Activated CD4-positive, alpha-beta memory T cell treated with anti-CD3 and anti-CD28 coated beads for 36 hours (primary cell): ENCODE measurements at places on chromosomes 11 and 22. TPM values are rescaled to one million over a fixed set of nuclear protein-coding genes. Genes with fewer than 3 reads are reported as not detected.

DNA sequence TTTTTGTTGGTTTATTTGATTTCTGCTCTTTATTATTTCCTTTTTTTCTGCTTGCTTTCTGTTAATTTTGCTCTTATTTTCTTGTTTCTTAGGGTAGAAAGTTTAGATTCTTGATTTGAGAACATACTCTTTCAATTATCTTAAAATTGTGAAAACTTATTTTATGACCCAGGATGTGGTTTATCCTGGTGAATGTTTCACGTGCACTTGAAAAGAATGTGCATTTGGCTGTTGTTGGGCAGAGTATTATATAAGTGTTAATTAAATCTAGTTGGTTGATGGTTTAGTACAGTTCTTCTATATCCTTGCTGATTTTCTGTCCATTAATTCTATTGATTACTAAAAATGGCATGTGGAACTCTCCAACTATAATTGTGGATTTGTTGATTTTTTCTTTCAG lies 66.9 kb upstream of the NARS2 start:
- H3K4me3 ChIP-seq, result no peak overlapping the region
- peaks cover 2% of the 10 kb centered on the region for H3K36me3 ChIP-seq
- no peak overlapping the region for H3K27ac ChIP-seq
- H3K4me1 ChIP-seq, result peaks cover 37% of the 10 kb centered on the region

- H3K36me3 ChIP-seq, result peaks cover 2% of the 10 kb centered on the region
- H3K4me1 ChIP-seq, result peaks cover 5% of the 10 kb centered on the region
- peak; percentile 61 for DNase-seq
Observed at GRCh38 chr11:129992161-129992944, 10.3 kb downstream of the PRDM10 start.

DNA sequence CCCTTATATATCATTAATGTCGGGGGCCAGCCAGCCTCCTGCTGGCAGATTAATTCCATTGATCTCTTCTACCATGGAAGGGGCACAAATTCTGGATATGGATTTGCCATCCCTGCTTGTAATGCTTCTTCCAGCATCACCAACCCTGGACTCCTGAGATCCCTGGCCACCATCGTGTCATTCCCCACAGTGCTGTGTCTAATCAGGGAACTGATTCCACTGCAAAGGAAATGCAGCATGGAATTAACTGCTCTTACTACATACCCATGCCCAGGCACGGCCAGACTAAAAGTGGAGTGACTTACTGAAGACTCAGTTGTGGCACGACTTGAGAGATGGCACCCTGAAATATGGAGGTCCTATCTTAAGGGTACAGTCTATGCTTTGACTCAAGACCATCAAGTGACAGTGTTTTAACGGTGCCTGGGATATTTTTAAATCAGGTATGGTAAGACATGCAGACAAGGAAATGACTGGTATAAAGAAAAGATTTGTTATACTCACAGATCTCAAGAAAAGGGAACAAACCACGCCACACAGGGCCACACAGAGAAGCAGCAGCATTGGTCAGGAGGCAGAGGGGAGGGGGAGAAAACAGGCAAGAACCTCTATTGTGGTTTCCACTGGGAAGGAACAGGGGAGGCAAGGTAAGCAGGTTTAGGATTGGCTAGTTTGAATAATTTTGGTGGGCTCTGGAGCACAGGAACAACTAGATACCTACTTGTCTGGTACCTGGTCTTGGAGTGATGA lies 65.1 kb downstream of the IGLL5 start:
- H3K27ac ChIP-seq, result no peak overlapping the region
- no peak for DNase-seq
- peaks cover 3% of the 10 kb centered on the region for H3K4me1 ChIP-seq
- peaks cover 39% of the 10 kb centered on the region for H3K27me3 ChIP-seq
- H3K36me3 ChIP-seq, result no peaks in the 10 kb centered on the region

GRCh38 chr11:22173532-22173931 lies 19.4 kb upstream of the ANO5 start:
- H3K27ac ChIP-seq, result no peak overlapping the region
- no peaks in the 10 kb centered on the region for H3K36me3 ChIP-seq
- DNase-seq, result no peak
- no peaks in the 10 kb centered on the region for H3K4me1 ChIP-seq
- no peaks in the 10 kb centered on the region for H3K27me3 ChIP-seq

DNA sequence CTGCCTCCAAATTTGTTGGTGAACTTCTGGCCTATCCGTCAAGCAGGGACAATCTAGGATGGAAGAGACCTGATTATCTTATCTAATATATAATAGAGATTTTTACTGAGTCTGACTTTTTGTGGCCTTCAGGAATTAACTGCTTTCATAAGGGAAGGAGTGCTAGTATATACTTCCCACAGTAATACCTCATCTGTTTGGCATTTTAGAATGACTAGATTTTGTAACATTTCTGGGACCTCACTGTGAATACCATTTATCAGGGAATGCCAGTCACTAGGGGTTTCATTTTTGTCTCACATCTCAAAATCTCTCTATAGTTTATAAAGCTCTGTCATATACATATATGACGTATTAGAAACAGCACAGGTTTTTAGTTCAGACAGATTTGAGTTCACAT lies 114.3 kb downstream of the INSC start:
- peaks cover 3% of the 10 kb centered on the region for H3K27me3 ChIP-seq
- no peaks in the 10 kb centered on the region for H3K36me3 ChIP-seq
- H3K4me3 ChIP-seq, result no peak overlapping the region
- H3K27ac ChIP-seq, result no peak overlapping the region

DNA sequence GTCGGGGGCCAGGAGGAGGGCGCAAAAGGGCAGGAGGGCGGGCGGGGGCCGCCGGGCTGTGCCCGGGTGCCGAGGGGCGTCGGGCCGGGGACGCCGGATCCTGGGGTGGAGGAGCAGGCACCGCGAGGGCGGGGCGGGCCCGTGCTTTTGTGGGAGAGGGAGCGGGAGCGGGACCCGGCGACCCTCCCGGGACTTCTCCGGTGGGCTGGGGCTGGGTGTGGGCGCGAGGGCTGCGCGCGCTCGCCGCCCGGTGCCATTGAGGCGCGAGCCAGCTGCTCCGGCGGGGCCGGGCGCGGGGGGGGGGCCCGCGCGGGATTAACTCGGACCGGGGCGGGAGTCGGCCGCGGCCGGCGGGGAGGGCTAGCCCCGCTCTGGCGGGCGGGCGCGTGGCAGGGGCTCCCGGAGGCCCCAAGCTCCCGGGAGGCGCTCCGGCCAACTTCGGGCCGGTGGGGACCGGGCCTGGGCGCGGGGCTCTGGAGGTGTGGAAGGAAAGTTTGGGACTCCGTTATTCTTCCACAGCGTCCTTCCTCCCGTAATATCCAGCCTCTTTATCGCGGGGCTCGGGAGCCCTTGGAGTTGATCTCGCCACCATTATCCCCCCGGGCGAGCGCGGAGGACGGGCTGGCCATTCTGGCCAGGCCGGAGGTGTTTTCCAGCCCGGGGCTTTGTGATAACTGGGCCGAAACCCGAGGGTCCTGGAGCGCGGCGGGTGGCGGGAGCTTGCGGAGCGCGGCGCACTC lies 936 bp downstream of the CECR2 start:
- DNase-seq, result no peak
- H3K27me3 ChIP-seq, result peaks cover 49% of the 10 kb centered on the region
- peaks cover 22% of the 10 kb centered on the region for H3K4me1 ChIP-seq
- no peaks in the 10 kb centered on the region for H3K36me3 ChIP-seq
- no peak overlapping the region for H3K27ac ChIP-seq

DNA sequence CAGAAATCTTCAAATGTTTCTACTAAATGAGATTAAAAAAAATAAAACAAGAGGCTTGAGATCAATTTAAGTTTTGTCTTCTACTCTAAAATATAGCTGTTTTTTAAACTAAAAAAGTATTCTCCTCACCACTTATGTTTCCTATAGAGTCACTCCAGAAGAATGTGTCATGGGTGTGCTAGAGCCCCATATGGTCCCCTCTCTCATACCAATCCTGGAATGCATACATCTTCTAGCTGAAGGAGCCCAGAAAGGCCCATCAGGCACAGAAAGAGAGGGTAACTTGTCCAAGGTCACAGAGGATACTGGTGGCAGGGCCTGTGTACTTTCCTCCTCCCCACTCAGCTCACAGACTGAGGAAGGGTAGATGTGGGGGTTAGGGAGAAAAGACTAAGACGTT lies 34.4 kb downstream of the RELT start:
- no peaks in the 10 kb centered on the region for H3K4me1 ChIP-seq
- no peaks in the 10 kb centered on the region for H3K27me3 ChIP-seq
- DNase-seq, result no peak
- no peak overlapping the region for H3K4me3 ChIP-seq

- H3K27ac ChIP-seq, result no peak overlapping the region
- H3K4me3 ChIP-seq, result no peak overlapping the region
- H3K36me3 ChIP-seq, result no peaks in the 10 kb centered on the region
- H3K27me3 ChIP-seq, result peaks cover 1% of the 10 kb centered on the region
- H3K4me1 ChIP-seq, result no peaks in the 10 kb centered on the region
Observed at GRCh38 chr22:49462795-49463194, 364.9 kb downstream of the BRD1 start.

- H3K4me1 ChIP-seq, result peaks cover 2% of the 10 kb centered on the region
- no peaks in the 10 kb centered on the region for H3K27me3 ChIP-seq
- no peaks in the 10 kb centered on the region for H3K36me3 ChIP-seq
- no peak for DNase-seq
- no peak overlapping the region for H3K27ac ChIP-seq
Observed at GRCh38 chr11:2198621-2199365, 27.2 kb upstream of the TH start.

- no peaks in the 10 kb centered on the region for H3K27me3 ChIP-seq
- H3K4me1 ChIP-seq, result no peaks in the 10 kb centered on the region
Observed at GRCh38 chr11:10519630-10520029, 21.4 kb downstream of the RNF141 start.

GRCh38 chr22:32204040-32204855 lies 625 bp downstream of the RFPL2 start:
- H3K4me3 ChIP-seq, result peak overlapping the region; percentile 70
- DNase-seq, result peak; percentile 46

GRCh38 chr11:126996036-126996804 lies 4.3 kb downstream of the KIRREL3 start:
- no peak overlapping the region for H3K27ac ChIP-seq
- no peaks in the 10 kb centered on the region for H3K36me3 ChIP-seq
- no peak for DNase-seq
- no peaks in the 10 kb centered on the region for H3K4me1 ChIP-seq
- H3K27me3 ChIP-seq, result peaks cover 17% of the 10 kb centered on the region

- DNase-seq, result peak; percentile 28
- peak overlapping the region; percentile 99 for H3K4me3 ChIP-seq
- no peaks in the 10 kb centered on the region for H3K27me3 ChIP-seq
- H3K36me3 ChIP-seq, result peaks cover 32% of the 10 kb centered on the region
- H3K4me1 ChIP-seq, result peaks cover 31% of the 10 kb centered on the region
Observed at GRCh38 chr22:19478045-19478900, 720 bp downstream of the UFD1 start.

DNA sequence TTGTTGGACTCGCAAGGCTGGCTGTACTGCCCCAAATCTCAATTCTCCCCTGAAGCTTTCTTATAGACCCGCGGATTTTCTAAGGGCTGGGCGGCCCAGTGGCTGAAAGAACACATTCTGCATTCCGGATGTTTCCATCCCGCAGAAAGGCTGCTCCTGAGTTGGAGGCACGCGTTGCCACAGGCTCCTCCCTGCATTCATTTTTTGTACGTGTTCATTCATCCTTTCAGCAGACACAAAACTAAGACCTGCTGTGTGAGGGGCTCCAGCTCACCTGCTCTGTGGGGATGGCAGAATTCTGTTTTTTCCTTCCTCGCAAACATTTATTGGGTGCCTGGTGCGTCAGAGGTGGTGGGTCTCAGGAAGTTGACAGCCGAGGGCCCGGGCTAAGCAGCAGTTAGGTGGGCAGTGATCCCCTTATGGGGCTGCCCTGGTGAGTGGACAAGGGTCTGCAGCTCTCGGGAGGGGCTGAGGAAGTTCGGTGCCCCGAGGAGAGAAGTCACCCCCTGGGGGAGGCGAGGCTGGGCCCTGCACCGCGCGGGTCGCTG lies 23.7 kb downstream of the SHANK3 start:
- H3K27ac ChIP-seq, result no peak overlapping the region
- H3K4me1 ChIP-seq, result peaks cover 7% of the 10 kb centered on the region
- no peak overlapping the region for H3K4me3 ChIP-seq
- DNase-seq, result no peak
- H3K27me3 ChIP-seq, result peaks cover 1% of the 10 kb centered on the region

DNA sequence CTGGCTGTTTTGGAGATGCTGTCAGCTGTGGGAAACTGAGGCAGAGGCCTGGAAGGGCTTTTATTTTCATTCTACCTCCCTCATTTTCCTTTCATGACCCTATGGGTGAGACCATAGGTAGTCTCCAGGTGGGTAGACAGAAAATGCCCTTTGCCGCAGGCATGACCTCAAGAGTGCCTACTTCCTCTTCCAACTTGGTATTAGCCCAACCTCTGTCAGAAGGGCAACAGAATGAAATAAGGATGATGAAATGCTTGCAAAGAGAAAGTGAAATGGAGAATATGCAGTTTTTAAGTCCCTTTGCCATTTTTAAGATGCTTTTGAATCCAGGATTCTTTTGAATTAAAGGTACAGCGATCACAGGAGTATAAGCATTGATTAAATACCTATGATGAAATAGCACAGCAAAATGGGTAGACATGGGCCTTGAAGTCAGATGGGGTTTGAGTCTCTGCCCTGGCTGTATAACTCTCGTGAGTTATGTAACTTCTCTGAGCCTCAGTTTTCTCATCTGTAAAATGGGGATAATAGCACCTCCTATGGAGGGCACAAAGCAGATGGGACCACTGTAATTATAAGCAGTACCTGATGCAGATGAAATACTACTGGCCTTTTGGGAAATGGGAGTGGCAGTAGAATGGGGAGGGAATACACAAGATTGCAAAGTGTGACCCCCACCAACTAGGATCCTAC lies 3.7 kb downstream of the ASPHD2 start:
- H3K4me1 ChIP-seq, result peaks cover 59% of the 10 kb centered on the region
- no peak for DNase-seq
- peaks cover 20% of the 10 kb centered on the region for H3K36me3 ChIP-seq
- no peaks in the 10 kb centered on the region for H3K27me3 ChIP-seq

DNA sequence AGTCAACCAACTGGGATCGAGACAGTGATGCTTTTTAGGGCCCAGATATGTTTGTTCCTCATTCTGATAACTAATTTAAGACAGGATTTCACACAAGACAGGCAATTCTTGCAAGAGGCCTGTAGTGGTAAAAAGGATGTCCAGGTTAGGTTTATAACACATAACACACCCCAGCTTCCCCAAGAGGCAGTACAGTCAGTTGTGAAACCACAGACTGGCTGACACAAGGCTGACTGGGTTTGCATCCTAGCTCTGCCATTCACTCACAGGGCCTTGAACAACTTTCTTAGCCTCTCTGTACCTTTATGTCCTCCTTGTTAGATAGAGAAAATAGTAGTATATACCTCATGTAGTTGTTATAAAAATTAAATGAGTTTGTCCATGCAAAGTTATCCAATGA lies 55.0 kb upstream of the PTH start:
- peaks cover 10% of the 10 kb centered on the region for H3K36me3 ChIP-seq
- no peak for DNase-seq
- H3K4me1 ChIP-seq, result no peaks in the 10 kb centered on the region

The CHRM1 gene
- total RNA-seq, result not detected

The OR52N4 gene
- total RNA-seq, result 0.29 TPM

The AKIP1 gene
- 37.9 TPM for total RNA-seq

The CHKB gene
- 76.3 TPM for total RNA-seq

The SH3BP1 gene
- total RNA-seq, result 97.6 TPM

The SYNGR1 gene
- not detected for total RNA-seq
